T-helper 17 cell (primary cell): ENCODE measurements at places on chromosomes 5 and 9. TPM values are rescaled to one million over a fixed set of nuclear protein-coding genes. Genes with fewer than 3 reads are reported as not detected.
A peak's percentile ranks its signal among the peaks of the same experiment; 100 is the strongest.

The PRR16 gene
- not detected for total RNA-seq

- H3K36me3 ChIP-seq: no peaks in the 10 kb centered on the region
- DNase-seq: no peak
- H3K27ac ChIP-seq: no peak overlapping the region
- no peak overlapping the region for H3K4me3 ChIP-seq
- no peaks in the 10 kb centered on the region for H3K4me1 ChIP-seq
- H3K27me3 ChIP-seq: peaks cover 27% of the 10 kb centered on the region
Measured at GRCh38 chr9:90517103-90517502, 125.5 kb downstream of the DIRAS2 start.

- H3K36me3 ChIP-seq: no peaks in the 10 kb centered on the region
- no peak overlapping the region for H3K4me3 ChIP-seq
- no peak overlapping the region for H3K27ac ChIP-seq
Measured at GRCh38 chr5:105430516-105430915, 1867.9 kb upstream of the NUDT12 start.

GRCh38 chr5:180860273-180860886 is 696 bp downstream of the ZFP62 start:
- peak overlapping the region; percentile 77 for H3K27ac ChIP-seq
- H3K4me1 ChIP-seq: peaks cover 19% of the 10 kb centered on the region
- DNase-seq: peak; percentile 22
- peaks cover 8% of the 10 kb centered on the region for H3K36me3 ChIP-seq
- no peaks in the 10 kb centered on the region for H3K27me3 ChIP-seq
- peak overlapping the region; percentile 91 for H3K4me3 ChIP-seq

DNA sequence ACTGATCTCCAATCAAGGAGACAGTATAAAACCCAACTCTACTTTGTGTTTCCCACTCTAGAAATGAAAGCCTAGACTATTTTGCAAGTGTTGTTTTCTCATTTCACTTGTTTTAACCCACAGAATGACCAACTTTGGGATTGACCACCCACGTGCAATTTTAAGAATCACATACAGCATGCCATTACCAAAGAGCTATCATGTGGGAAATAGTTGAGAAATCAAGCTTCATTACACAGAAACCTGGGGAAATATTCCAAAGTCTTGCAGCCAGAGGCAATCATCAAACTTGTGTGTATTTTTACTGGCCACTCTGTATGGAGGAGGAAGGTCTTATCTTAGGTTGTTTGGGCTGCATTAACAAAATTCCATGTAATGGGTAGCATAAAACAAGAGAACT is 451.4 kb upstream of the DAB2 start:
- H3K4me1 ChIP-seq: no peaks in the 10 kb centered on the region
- no peak overlapping the region for H3K4me3 ChIP-seq
- no peaks in the 10 kb centered on the region for H3K36me3 ChIP-seq
- no peak for DNase-seq
- H3K27me3 ChIP-seq: peaks cover 7% of the 10 kb centered on the region
- H3K27ac ChIP-seq: no peak overlapping the region

DNA sequence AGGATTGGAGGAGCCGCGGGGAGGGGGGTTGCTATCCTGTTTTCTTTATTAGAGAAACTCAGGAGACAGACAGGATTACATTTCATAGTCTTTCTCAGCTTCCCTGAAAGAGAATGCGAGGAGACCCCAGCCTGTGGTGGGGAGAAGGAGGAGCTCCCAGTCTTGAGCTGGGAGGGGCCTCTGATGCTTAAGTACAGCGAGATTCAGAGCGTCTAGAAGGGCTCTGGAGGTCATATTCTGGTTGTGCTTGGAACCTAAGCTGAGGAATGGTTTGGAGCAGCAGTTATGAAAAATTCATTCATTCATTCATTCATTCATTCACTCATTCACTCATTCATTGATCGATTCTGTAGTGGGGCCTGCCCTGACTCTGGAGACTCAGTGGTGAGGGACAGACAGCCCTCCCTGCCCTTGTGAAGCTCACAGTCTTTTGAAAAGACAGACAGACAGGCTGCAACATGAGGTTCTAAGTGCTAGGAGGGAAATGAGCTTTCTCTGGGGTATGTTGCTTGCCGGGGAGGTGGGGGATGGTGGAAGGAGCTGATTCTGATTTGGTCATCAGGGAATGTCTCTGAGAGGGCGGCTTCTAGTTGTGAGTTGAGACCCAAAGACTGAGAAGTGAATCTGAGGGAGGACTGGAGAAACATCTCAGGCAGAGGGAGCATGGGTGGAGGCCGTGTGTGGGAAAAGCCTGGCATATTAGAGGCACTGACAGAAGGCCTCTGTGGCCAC is 2.5 kb upstream of the SPRY4 start:
- H3K4me1 ChIP-seq: peaks cover 22% of the 10 kb centered on the region
- no peaks in the 10 kb centered on the region for H3K36me3 ChIP-seq
- peaks cover 42% of the 10 kb centered on the region for H3K27me3 ChIP-seq
- no peak for DNase-seq
- no peak overlapping the region for H3K27ac ChIP-seq
- H3K4me3 ChIP-seq: no peak overlapping the region

The IRX1 gene
- total RNA-seq: not detected

- H3K36me3 ChIP-seq: no peaks in the 10 kb centered on the region
- no peak overlapping the region for H3K27ac ChIP-seq
- DNase-seq: no peak
- no peaks in the 10 kb centered on the region for H3K4me1 ChIP-seq
Measured at GRCh38 chr5:55162666-55163065, 2.7 kb downstream of the GPX8 start.

The SCGB3A1 gene
- 4.1 TPM for total RNA-seq

The SHOC1 gene
- not detected for total RNA-seq

The TNFSF8 gene
- 47.6 TPM for total RNA-seq

The CORO2A gene
- total RNA-seq: 13.9 TPM

The WHRN gene
- total RNA-seq: 18.2 TPM

The SPOCK1 gene
- not detected for total RNA-seq

The PAX5 gene
- total RNA-seq: not detected

The F2RL2 gene
- total RNA-seq: not detected

- no peak overlapping the region for H3K4me3 ChIP-seq
- H3K4me1 ChIP-seq: no peaks in the 10 kb centered on the region
- H3K36me3 ChIP-seq: no peaks in the 10 kb centered on the region
- no peak overlapping the region for H3K27ac ChIP-seq
Measured at GRCh38 chr5:143673676-143674468, 138.1 kb upstream of the HMHB1 start.

DNA sequence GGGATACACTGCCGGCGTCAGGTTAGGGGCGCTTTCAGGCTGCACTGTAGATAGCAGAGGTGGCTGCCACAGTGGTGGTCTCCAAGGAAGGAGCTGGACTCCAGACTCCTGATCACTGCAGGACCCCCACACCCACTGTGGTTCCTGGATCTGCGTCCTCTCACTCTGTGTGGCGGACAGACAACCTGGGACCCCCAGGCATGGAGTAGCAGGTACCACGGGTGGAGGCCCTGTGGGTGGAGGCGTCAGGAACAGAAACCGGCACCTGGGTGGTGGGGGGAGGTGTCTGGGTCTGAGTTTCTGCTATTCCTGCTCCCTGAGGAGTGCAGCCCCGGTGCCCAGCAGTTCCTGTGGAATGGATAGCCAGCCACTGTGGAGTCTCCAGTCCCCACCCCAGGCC is 75.1 kb upstream of the PCAT7 start:
- no peaks in the 10 kb centered on the region for H3K4me1 ChIP-seq
- peaks cover 20% of the 10 kb centered on the region for H3K27me3 ChIP-seq
- no peak for DNase-seq
- peaks cover 2% of the 10 kb centered on the region for H3K36me3 ChIP-seq

DNA sequence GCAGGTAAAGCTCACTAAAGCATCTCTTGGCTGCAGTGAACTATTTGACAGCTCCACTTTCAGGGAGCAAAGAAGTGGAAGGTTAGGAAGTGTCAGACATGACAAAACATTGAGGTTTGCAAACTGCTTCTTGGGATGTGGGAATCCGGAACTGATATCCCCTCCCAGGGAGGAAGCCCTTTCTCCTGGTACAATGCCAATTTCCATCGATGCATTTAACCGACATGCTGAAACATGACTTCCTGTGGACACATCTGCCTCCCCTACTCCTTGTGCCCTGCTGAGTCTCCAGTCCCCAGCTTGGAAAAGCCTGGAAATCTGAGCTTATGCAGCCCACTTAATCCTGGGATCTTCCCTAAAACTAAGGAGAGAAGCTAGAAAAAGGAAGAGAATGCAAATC is 323.1 kb upstream of the DAP start:
- H3K27ac ChIP-seq: no peak overlapping the region
- no peaks in the 10 kb centered on the region for H3K36me3 ChIP-seq
- peaks cover 8% of the 10 kb centered on the region for H3K27me3 ChIP-seq
- no peak for DNase-seq
- H3K4me3 ChIP-seq: no peak overlapping the region
- H3K4me1 ChIP-seq: no peaks in the 10 kb centered on the region

DNA sequence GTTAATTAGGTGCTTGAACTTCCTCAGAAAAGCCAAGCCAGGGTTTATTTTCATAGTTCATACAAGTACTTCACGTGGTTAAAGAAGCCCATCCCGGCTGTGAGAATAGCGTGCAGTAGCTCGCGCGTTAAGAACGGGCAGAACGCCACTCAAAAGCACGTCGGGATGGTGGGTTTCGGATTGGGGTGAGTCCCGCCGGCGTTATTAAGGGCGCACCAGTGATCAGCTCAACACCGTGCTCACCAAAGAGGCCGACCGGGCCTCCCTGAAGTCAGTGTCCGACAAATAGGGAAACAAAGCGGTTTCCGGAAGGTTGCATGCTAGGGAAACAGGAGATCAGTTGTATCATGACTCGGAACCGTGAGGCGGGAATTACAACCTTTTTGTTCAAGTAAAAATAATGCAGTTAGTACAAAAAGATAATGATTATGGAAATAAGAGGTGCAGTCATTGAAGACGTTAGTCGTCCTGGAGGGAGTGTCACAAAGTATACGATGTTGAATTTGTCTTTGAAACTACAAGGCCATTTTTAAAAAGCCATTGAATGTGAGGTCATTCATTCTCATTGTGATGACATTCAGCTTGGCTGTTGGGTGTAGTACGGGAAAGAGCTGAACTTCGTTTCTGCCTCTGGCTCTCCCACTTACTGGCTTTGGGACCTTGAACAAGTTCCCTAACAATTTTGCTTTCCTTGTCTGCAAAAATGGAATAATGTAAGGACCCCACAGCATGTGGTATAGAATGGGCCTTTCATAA is 992 bp downstream of the SETD9 start:
- peak overlapping the region; percentile 97 for H3K27ac ChIP-seq
- no peak for DNase-seq
- H3K36me3 ChIP-seq: peaks cover 3% of the 10 kb centered on the region
- peak overlapping the region; percentile 98 for H3K4me3 ChIP-seq
- H3K4me1 ChIP-seq: peaks cover 17% of the 10 kb centered on the region

DNA sequence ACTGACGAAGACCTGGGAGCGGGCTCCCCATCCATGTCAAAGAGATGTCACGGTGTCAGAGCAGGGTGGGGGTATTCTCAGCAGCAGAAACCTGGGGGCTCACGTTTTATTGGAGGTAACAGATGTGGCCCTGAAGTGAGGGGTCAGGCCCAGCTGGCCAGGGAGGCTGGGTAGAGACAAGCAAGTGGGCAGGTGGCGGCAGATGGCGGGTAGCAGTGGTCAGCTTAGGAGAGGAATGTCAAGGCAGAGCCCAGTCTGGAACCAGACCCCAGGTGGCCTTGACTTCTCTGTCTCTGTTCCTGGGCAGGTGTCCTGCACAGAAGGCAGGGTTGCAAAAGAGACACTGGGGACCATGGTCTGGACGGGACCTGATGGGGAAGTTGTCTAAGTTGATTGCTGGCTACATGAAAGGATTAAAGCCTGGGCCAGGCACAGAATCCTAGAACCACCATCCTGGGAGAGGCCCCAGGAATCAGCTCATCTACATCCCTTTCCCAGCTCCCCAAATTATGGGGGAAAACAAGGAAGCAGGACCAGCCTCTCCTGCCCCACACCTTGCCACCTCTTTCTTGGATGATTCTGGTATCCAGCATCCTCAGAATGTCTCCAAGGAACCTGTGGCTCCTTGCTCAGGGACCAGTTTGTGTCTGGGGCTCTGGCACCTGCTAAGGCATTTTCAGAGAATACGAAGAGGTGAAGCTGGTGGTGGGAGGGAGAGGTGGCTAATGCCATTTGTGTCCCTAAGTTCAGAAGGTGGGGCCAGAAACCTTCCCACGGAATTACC is 72.5 kb downstream of the AMBP start:
- no peak overlapping the region for H3K27ac ChIP-seq
- no peak for DNase-seq
- H3K36me3 ChIP-seq: no peaks in the 10 kb centered on the region
- H3K27me3 ChIP-seq: peaks cover 14% of the 10 kb centered on the region

The C9 gene
- total RNA-seq: not detected

- H3K4me3 ChIP-seq: no peak overlapping the region
- no peaks in the 10 kb centered on the region for H3K27me3 ChIP-seq
- no peaks in the 10 kb centered on the region for H3K36me3 ChIP-seq
- no peak for DNase-seq
Measured at GRCh38 chr9:117343427-117343826, 71.4 kb downstream of the ASTN2 start.

The VCAN gene
- 34.2 TPM for total RNA-seq

DNA sequence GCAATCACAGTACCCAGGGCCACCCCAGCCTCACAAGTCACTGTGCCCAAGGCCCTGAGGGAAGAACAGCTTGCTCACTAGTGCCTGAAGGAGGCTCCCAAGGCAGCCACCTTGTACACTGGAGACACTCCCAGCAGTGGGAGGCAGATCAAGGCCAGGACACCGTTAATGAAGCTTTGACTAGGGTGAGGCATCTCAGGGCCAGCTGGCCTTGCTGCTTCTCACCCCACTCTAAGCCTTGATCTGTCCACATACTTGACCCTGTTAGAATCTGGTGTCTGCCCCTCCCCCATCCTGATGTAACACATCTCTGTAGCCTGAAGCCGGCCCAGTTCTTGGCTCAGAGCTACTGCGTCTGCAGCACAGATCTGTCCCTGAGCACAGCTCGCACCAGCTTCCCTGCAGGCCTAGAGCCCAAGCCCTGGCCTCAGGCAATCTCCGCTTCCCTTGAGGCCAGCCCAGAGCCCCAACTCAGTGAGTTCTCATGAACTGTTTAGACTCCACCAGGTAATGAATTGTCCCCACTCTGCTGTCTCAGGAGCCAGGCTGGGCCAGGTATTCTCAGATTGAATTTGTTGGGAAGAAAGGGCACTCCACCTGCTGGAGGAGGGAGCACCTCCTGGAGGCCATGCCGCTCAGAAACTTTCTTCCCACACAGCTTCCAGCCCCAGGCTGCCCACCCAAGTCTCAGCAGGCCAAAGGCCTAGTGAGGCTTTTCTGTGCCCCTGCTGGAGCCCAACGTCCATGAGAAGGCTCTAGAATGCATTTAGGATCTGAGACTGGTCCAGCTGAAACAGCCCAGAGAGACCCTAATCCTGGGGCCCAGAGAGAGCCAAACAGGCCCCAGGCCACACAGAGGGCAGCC is 13.4 kb upstream of the JADE2 start:
- no peak overlapping the region for H3K4me3 ChIP-seq
- peaks cover 3% of the 10 kb centered on the region for H3K4me1 ChIP-seq
- H3K27me3 ChIP-seq: no peaks in the 10 kb centered on the region
